Lower lobe of right lung (tissue), 2 donors: ENCODE measurements at places on chromosomes 1 and 21. TPM values are rescaled to one million over a fixed set of nuclear protein-coding genes. Genes with fewer than 3 reads are reported as not detected.

- no peak for DNase-seq
These were observed 402 bp downstream of the C21orf58 start for GRCh38 chr21:46323227-46323709.

DNA sequence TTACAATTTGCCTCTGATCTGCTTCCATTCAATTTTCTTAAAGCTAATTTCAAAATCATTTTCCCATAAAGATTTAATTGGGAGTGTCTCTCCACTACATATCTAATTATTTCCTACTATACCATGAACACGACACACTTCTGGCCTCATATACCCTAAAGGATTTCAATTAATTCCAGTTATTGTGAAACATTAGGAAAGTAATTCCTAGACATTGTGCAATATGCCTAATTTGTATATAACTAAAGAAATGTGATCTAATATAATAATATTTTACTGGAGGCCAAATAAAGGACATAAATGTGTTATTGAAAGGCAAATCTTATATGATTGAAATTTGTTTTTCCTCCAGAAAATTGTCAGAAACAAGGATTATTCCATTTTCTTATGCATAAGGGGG is 727.2 kb upstream of the ADGRL2 start:
- no peak for DNase-seq

DNA sequence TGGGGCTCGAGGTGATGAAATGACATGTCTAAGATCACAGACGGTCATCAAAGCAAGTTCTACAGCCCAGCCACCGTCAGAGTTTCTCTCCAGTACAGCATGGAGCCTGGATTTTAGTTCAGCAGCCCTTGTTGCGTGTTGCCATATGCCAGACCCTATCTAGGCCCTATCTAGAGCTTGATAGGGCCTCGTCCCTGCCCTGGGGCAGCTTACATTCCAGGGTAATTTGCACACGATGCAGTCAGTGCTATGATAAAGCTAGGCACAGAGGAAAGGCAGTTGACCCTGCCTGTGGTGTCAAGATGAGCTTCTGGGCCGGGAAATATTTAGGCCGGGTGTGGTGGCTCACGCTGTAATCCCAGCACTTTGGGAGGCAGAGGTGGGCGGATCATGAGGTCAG is 18.9 kb downstream of the ETV3L start:
- no peak for DNase-seq

Gene SPATA1
- total RNA-seq: 2.5 TPM
